ENCODE measurements at places on chromosomes 1 and 21.

- no peak for DNase-seq
Observed at GRCh38 chr21:37564924-37565529, 198.5 kb downstream of the DYRK1A start.

GRCh38 chr1:150836129-150836773, 28.2 kb upstream of the CTSK start:
- DNase-seq, result no peak

DNA sequence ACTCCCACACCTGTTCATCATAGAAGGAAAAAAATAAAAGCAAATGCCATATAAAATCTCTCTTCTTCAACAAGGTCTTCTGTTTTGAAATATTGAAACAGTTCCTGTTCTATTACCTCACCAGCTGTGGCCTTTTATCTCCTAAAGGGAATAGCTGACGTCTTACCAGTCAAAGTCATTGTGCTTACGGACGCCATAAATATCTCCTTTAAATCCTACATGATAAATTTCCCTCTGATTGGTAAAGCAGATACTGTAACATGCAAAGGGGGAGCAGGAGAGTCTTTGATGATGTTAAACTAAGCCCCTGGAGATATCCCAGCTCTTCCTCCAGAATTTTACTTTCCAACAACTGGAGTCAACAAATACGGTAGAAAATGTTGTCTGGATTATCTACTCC, 168.4 kb downstream of the ZC3H11B start:
- no peak for DNase-seq

DNA sequence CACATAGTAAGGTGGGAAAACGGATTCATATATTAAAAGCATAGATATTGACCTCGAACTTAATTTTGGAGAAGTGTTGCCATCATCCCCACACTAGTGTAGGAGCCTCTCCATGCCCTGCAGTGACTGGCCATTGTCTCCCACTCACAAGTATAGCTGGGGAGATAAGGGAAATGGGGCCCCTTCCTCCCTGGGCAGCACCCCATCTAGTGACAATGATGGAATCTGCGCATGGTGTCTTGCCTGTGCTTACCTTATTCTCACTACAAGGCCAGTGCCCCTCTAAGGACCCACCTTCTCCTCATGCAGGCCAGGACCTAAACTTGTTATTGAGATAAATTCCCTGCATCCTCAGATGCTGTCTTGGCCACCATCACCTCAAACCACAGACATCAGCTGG, 374.9 kb downstream of the NTNG1 start:
- DNase-seq, result no peak

GRCh38 chr1:19786988-19787423, 12.7 kb downstream of the TMCO4 start:
- DNase-seq, result no peak

GRCh38 chr1:78168306-78168705, 122.5 kb downstream of the GIPC2 start:
- DNase-seq, result no peak

DNA sequence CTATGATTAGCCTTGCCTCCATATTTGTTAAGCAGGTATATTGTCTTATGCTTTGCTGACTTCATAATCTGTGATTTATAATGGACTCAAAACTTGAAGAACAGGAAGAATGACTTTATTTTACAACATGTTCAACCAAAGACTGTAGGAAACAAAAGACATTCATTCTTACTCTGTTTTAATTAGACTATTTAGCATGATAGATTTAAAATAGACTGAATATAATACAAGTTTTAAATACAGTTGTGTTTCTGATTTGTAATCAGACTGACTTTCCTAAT, 63.1 kb downstream of the CDC14A start:
- no peak for DNase-seq

DNA sequence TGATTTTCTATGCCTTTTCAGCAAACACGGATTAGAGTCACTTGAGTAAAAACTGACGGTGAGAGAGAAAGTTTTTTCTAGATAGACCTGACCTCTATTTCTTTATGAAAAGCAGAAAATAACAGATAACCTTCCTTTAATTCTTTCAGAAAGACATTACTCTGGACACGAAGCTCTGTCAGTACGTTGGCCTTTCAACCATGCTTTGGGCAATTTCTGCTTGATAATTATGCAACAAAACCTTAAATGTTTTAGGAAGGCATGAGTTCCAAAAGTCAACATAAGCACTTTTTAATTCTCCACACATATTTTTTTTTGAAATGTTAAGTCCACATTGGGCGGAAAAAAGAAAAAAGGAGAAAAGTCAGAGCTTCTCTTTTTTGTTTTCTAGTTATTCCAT, 137.8 kb downstream of the AKT3 start:
- DNase-seq, result no peak

DNA sequence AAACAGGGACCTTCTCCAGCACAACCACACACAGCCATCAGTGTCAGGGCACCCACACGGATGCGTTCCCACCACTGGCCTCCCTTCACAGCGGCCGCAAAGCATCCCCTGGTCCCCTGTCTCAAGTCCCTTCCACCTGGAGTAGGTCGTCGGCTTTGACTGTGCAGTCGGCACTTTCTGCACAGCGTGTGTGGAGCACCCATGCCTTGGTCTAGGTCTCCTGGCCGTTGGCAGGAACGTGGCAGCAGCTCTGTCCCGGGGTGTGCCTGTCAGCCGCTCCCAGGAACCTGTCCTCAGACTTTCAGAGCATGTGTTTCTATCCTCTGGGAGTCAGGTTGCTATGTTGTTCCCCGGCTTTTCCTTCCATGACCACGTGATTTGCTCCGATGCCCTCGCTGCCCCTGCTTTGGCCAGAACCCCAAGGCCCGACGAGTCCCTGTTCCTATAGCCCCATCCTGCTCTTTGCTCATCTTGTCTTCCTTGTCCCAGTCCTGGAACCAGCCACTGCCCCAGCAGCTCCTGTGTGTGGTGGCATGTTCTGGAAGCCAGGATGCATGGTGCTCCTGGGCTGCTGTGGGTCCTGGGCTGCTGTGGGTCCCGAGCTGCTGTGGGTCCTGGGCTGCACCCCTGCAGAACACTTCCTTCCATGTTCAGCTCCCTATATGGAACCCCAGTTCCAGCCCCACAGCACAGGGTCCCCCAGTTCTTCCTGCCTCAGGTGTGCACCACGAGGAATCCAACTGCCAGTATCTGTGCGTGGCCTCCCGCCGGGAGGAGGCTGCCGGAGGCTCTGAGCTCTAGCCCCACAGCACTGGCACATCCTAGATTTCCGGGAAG, 84.2 kb upstream of the COL6A1 start:
- no peak for DNase-seq
